ENCODE measurements at places on chromosomes 4 and X.

GRCh38 chrX:72569786-72570185 lies 2.9 kb downstream of the HDAC8 start:
- no peak for DNase-seq

- DNase-seq, result no peak
Measured at GRCh38 chr4:138037696-138038095, 204.5 kb downstream of the SLC7A11 start.

- no peak for DNase-seq
Measured at GRCh38 chrX:148288451-148288850, 212.0 kb upstream of the AFF2 start.

GRCh38 chrX:13752141-13752540 lies 17.6 kb downstream of the OFD1 start:
- DNase-seq, result no peak

DNA sequence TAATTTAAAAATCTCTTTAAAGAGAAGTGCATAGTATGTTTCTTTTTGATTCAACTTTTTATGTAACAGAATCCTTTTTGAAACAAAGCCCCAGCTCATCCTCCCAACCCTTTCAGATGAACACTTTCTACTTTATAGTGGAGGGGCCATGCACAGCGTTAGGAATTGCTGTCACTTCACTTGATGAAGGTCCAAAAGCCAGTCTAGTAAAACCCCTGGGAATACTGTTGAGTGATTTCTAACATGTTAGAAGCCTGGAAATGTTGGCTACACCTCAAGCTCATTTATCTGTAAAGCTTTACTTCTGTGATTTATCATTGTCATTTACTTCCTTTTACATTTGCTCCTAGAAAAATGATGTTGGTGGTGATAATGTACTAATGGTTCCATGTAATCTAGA lies 1608.9 kb upstream of the TENM3 start:
- DNase-seq, result no peak

DNA sequence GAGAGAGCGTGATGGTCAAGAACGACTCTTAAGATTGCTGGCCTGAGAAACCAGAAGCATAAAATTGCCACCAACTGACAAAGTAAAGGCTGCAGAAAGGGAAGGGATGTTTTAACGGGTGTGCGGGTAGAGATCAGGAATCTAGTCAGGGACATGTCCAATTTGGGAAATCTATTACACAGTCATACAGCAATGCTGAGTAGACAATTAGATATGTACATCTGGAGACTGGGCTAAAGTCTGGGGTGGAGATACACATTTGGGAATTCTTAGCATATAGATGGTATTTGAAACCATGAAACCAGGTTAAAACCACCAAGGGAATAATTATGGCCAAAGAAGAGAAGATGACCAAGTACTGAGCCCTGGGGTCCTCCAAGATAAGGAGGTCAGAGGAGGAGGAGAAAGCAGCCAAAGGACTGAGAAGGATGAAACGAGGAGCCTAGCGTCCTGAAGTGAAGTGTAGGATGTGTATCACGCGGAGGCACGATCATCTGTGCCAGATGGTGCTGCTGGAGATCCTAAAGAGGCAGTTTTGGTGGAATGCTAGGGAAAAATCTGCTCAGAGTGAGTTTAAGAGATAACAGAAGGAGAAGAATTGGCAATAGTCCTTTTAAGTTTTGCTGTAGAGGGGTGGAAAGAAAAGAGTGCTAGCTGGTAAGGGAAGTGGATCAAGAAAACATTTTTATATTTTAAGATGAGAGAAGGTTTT lies 36.5 kb downstream of the SEC24D start:
- no peak for DNase-seq

- no peak for DNase-seq
Measured at GRCh38 chrX:148552775-148553174, 52.4 kb downstream of the AFF2 start.

DNA sequence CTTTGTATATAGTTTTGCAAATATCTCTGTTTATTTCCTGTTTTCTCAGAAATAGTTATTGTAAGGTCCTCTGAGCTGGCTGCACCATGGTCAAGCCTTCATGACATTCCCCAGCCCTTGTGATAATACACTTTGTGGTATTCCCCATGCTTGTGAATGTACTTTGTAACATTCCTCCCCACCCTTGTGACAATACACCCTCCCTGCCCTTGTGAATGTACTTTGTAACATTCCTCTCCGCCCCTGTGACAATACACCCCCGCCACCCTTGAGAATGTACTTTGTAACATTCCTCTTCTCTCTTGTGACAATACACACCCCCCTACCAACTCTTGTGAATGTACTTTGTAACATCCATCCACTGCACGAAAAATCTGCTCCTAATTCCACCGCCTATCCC lies 530.7 kb downstream of the CENPC start:
- no peak for DNase-seq

GRCh38 chr4:186765138-186765537 lies 41.5 kb upstream of the FAT1 start:
- no peak for DNase-seq

GRCh38 chr4:110989125-110989524 lies 366.2 kb upstream of the PITX2 start:
- no peak for DNase-seq

DNA sequence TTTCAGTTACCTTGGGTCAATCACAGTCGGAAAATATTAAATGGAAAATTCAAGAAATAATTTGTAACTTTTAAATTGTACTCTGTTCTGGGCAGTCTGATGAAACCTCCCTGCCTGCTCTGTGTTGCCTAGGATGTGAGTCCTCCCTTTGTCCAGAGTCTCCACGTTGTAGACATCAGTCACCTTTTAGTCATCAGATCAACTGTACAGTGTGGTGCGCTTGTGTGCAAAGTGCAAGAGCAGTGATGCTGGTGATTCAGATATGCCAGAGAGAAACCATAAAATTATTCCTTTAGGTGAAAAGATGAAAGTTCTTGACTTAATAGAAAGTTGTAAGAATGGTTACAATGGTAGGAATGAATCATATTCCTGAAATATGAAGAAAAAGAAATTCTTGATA lies 1.4 kb downstream of the SPATA4 start:
- DNase-seq, result no peak

- no peak for DNase-seq
Measured at GRCh38 chr4:121156822-121157769, 7.0 kb downstream of the TNIP3 start.

GRCh38 chr4:75736862-75737261 lies 12.5 kb downstream of the USO1 start:
- no peak for DNase-seq

DNA sequence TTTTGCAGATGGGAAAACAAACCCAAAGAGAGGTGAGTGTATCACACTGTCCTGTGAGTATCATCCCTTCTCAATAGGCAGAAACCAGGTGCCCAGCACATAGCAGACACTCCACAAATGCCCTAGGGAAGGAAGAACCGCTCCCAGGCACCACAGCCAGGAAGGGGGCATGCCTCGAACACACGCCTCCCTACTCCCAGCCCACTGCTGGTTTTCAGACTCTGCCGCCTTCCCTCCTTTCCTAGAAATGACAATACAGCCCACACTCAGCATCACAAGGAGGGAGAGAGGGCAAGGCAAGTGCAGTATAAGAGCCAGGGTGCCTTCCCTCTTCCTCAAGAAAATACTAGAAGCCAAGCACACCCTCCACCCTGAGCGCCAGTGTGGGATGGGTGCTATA lies 16.2 kb downstream of the JAKMIP1 start:
- no peak for DNase-seq

GRCh38 chrX:110440016-110440805 lies 81.6 kb downstream of the RTL9 start:
- no peak for DNase-seq

DNA sequence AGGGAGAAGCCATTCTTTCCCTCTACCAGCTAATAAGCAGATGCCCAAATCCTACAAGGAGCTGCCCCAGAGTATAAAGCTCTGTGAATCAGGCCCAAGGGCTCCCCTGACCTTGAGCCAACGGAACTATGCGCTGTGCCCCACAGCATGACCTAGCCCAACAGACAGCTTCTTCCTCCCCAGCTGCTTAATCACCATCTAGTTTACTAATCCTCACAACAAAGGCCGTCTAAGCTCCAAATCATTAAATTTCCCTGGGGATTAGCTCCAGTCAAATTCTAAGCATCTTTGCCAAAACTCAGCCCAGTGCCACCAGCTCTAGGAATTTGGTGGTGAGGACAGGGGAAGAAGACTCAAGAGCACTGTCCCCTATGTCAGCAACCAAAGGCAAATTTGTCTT lies 113.1 kb downstream of the SHROOM4 start:
- DNase-seq, result no peak

DNA sequence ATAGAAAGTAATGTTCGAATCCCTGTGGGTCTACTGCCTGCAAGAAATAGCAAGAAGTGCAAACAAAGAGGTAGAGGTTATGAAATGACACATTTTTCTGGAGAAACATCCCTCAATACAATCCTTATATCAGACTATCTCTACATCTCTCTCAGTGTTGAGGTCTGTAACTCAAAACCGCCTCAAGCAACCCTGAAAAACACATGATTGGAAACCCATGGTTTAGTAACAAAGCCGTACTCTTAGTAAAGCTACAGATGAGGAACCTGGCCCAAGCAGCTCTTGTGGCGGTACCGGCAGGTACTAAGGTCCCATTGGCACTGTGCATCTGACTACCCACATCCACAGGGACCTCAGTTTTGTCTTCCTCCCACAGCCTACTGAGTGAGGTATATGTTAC lies 53.9 kb downstream of the IRF2 start:
- no peak for DNase-seq

DNA sequence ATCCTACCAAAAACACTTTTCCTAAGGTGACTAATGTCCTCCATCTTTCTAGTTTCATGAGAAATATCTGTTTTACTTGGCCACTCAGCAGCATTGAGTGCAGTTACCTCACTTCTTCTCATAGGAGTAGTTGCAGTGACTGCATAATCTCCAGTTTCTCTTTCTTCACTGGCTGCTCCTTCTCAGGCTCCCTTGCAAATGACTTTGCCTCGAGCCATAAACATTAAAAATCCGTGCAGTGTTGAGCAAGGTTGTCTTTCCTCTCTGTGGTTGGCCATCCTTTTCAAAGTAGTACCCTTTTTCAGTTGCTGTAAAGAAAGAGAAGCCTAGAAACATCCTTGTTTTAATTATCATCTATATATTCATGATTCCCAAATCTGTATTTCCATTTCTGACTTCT lies 10.2 kb upstream of the PRKG2 start:
- no peak for DNase-seq

- no peak for DNase-seq
Measured at GRCh38 chr4:18859468-18859867, 837.9 kb upstream of the LCORL start.

DNA sequence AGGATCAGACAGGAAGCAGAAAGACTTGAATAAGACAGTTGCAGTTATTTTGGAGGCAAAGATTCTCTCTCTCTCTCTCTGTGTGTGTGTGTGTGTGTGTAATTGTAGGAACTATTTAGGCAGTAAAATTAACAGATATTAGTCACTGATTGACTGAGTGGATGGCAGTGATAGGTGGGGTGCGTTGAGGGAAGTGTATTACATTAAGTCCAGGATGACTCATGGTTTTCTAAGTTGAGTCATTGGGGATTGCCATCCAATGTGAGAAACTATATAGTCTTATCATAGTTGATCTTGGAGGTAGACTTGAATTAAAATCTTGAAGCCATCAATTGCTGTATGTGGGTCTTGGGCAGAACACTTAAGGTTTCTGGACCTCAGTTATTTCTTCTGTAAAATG lies 75.4 kb downstream of the AR start:
- no peak for DNase-seq

GRCh38 chrX:17826609-17827496 lies 34.2 kb downstream of the RAI2 start:
- no peak for DNase-seq

GRCh38 chr4:185227713-185228278 lies 18.4 kb downstream of the SNX25 start:
- no peak for DNase-seq

GRCh38 chr4:163164591-163164990 lies 2.1 kb downstream of the NAF1 start:
- peak; percentile 9 for DNase-seq

GRCh38 chrX:45807572-45808425 lies 607.1 kb upstream of the DIPK2B start:
- no peak for DNase-seq

DNA sequence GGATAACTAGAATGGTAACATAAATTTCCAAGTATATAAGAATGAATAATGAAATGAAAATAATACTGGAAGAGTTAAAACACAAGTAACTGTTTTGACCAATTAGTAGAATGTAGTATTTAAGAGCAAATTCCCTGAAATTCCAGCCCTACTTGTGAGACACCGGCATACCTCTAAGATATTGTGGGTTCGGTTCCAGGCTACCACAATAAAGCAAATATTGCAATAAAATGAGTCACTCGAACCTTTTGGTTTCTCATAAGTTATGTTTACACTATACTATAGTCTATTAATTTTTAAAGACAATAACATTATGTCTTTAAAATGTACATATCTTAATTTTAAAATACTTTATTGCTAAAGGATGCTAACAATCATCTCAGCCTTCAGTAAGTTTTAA lies 15.2 kb upstream of the IQCM start:
- DNase-seq, result no peak

DNA sequence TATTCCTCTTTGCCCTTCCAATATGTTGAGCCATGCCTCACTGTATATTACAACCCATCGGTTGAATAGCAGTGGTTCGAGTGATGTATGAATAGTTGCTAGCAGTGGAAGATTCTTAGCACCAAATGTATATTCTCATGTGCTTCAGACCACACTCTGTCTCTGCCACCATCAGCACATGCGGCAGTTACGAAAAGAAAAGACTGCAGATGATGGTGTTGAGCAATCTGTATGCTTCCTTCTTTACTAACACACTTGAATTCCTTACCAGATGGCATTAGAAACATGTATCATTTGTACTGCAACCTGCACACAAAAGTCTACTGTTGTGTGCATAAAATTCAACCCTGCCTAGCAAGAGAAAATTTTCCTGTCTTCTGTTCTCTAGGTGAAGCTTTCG lies 214.6 kb downstream of the ENOX2 start:
- DNase-seq, result no peak

GRCh38 chr4:77360451-77360850 lies 203.4 kb downstream of the CCNG2 start:
- no peak for DNase-seq

- DNase-seq, result no peak
Measured at GRCh38 chrX:112636288-112636687, 43.5 kb downstream of the LHFPL1 start.

- DNase-seq, result peak; percentile 70
Measured at GRCh38 chrX:13747836-13748235, 13.3 kb downstream of the OFD1 start.

Measured in hematopoietic multipotent progenitor cell treated with erythropoietin and hydrocortisone succinate and interleukin-3 and kit ligand, for 17 days (in vitro differentiated cells).